ENCODE measurements at places on chromosomes 1 and 21.

- DNase-seq = no peak
Observed at GRCh38 chr1:93631626-93632365, 49.8 kb downstream of the BCAR3 start.

DNA sequence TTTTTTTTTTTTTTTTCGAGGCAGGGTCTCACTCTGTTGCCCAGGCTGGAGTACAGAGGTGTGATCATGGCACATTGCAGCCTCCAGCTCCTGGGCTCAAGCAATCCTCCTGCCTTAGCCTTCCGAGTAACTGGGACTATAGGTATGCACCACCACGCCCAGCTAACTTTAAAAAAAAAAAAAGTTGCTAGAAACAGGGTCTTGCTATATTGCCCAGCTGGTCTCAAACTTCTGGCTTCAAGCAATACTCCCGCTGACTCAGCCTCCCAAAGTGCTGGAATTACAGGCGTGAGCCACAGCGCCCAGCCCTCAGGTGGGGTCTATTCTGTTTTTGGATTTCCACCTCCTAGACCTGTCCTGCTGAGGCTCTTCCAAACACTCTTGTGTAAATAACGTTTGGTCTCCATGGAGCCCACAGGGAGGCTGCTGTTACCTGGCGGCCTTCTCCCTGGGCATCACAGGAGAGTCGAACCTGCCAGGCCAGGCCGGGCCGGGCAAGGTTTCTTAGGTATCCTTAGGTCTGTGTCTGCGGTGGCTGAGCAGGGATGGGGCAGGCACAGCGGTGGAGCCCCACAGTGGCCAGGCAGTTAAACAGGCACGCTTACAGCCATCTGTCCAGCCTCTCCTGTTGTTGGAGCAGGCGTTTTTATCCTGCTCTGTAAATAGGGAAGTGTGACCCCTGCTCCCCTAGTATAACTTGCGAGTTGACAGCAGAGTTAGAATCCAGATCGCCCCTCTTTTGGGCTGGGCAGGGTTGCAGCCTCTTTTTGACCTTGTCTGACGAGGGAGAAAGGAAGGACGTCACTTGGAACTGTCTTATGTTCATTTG, 18.8 kb downstream of the PLEKHM2 start:
- DNase-seq = no peak

DNA sequence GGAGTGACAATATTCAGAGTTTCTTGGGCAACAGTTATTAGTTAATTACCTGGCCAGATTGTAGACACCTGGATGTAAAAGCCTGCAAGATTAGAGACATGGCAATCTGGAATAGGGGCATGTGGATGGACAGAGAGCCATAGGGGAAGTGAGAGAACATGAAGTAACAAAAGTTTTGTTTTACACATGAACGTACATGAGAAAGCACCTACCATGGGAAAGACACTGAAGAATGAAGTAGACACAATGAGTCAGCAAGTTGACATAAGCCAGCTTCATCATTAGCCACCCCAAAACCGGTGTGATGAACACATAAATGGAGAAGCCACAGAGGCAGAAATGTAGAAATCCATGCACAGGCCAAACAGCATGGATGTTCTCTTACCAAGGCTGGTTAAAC, 462.1 kb upstream of the C1orf87 start:
- no peak for DNase-seq

- no peak for DNase-seq
Observed at GRCh38 chr1:157882580-157882979, 41.0 kb upstream of the CD5L start.

DNA sequence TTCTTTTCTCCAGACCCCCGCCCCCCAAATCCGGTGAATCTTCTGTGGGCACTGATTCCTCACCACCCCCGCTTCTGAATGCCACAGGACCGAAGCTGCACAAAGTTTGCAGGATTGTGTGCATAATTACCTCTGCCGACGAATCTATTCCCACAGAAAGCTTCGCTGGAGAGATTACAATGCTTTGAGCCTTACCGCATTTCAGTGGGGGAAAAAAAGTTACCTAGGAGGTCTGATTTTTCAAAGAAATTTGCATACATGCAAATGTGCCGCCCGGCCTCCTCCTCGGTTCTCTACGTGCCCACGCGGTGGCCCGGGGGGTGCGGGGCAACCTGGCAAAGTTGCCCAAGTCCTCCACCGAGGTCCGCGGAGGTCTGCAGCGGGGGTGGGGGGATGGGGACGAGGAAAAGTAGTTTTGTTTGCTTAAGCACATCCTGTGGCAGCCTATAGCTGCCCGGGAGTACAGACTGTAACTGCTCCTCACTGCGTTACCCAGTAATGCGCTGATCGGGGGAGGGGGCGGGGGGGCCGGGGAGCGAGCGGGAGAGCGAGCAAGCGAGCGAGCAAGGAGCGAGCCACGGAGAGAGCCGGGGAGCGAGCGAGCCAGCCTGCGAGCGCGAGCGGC, 563 bp upstream of the NFIA start:
- peak; percentile 9 for DNase-seq

GRCh38 chr1:103309786-103310185, 201.5 kb upstream of the COL11A1 start:
- DNase-seq = no peak

DNA sequence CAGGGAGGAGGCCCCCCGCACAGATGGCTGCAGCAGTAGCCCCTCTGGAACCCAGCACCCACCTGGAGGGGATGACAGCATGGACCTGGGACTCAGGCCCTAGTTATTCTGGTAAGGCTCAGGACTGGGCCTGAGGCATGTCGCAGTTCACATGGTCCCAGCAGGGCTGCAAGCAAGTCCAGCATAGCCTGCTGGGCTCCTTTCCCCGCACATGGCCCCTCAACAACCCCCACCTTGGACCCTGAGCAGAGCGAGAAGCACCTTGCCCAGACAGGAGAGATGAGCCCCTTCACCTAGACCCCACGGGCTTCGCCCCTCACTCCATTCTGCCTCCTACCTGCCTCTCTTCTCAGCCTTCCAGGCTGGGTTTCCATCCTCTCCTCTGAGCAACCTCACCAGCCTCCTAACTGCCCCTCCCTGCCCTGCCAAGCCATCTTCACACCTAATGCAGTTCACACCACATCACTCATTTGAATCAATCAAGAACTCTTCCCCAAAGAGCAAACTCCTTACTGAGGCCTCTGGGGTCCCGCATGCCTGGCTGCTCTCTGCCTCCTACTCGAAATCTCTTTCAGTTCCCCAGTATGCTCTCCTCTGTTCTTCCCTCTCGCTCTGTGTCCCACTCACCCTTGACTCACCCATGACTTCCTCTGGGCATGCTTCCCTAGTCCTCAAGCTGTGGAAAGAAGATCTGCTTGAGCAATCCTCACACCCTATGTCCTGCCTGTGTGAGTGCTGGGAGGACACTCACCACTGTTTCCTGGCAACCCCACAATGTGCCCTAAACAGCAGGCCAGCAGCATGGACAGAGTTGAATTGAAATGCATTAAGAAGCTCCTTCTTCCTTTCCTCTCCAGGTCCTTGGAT, 9.4 kb upstream of the THEMIS2 start:
- no peak for DNase-seq

DNA sequence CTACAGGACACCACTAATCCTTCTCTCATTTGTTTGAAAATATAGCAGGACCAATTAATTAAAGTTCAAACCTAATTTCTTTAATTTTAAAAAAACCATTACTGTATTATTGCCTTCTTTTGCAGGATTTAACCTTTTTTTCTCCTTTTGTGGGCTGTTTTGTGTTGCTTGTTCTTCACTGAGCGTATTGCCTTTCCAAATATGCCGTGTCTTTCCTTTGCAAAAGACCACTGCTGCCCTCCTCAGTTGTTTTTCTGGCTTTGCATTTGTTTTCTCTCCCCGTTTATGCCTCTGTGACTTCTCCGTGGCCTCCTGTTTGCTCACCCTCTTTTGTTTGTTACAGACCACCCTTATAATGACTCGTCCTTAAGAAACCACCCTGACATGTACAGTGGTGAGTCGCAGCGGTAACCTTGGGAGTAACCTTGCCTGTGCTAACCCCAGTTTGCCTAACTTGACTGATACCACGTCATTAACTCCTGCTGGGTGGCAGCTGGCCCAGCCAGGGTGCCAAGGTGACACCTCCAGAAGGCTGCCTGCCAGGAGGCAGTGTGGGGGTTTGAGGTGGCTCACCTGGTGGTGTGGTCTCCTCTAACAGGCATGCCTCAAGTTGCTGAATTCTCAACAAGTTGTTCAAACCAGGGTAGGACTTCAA, 81.1 kb upstream of the CNTN2 start:
- no peak for DNase-seq

DNA sequence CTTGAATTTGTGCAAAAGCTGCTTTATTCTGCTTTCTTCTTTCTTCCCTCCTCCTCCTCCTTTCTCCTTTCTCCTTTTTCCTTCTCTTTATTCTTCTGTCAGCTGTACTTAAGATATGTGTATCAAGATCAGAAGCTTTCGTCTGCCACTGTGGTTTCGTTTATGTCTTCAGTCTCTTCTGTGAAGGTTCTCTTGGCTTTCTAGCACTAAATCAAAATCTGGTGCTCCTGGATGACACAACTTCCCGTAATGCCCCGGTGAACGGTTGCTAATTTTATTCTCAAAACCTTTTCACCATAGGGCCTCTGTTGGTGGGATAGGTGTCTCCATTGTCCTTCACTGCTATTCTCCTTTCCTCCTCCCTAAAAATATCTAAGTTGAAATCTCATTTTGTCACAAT, 5.0 kb downstream of the ATF6 start:
- no peak for DNase-seq

- DNase-seq = no peak
Observed at GRCh38 chr1:154270833-154271232, 1.6 kb upstream of the HAX1 start.

- no peak for DNase-seq
Observed at GRCh38 chr1:96842215-96842614, 120.6 kb downstream of the PTBP2 start.

DNA sequence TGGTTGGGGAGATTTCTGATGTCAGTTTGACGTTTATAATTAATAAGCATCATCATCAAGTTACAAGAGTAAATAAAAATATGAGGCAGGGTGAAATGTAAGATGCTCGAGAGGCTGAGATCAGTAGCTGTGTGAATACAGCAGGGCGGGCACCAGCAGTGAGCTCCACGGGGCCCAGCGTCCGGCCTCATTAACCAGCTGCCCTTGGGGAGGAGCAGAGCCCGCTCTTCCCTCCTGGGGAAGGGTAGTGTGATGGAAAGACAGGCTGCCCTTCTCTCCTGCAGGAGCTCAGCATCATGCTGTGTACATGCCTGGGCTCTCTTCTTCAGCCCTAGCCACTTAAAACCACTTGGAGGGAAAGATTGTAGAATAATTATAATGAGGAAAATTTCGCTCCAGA, 23.4 kb downstream of the PDE9A start:
- DNase-seq = no peak

DNA sequence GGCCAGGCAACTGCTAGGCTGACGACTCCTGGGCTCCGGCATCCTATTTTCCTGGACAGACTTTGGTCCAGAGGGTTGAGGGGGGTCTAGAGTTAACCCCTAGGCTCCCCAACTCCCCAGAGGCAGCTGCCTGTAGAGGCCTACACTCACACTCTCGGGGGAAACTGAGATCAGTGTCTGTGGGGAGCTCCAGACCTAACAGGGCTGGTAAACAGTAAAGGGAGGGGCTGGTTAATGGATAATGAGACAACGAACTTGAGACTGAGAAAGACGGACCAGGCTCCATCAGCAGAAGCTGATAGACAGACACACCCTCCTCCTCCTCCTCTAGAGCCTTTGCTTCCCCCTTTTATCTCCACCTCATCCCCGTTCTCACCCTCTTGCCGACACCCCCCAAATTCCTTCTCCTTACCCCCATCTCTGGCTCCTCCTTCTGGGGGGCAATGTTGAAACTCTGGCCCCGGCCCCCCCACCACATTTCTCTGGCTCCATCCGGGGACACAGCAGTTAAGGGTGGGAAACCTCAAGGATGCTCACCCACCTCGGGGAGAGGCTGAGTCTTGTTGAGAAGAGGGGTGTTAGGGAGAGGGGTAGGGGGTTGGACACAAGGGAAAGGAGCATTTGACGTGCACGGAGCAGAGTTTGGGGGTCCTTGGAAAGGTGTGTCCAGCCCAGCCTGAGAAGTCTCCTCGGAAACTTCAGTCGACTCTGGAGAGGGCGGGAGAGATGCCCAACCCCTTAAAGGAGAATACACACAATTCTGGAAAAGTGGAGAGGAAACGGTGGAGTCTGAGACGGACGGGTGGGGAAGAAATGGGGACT, at the start of gene MTMR11:
Gene MTMR11, minus strand, starts transcription at position 710 of the 822 bp plus-strand sequence. Its CDS starts 232 bp downstream, at position 478.
- no peak for DNase-seq

DNA sequence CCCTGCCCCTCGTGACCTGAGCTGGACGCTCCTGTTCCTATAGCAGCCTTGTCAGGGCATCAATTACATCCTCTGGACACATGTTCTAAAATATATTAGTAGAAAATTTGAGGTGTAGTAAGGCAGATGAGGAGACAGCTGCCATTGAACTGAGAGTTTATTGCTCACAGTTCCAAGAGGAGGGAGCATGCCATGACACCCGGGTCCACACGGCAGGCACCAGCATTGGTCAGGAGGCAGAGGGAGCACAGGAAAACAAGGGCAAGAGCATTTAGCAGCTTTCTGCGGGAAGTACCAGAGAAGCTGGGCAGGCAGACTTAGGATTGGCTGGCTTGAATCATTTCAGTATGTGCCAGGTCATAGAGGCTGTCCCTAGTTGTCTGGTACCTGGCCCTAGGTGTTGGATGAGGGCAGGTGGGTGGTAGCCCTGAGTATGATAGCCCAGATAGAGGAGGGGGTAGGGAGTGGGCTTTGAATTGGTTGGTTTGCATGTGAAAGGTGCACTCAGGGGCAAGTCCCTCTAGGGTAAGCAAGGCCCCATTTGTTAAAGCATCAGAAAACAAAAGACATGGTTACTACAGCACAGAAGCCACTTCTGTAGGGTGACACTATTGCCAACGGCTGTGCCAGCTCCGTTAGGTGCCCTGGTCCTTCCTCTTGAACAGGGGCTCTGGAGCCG, 223.6 kb upstream of the RAB4A start:
- no peak for DNase-seq

GRCh38 chr1:153250166-153250565, 9.3 kb upstream of the LORICRIN start:
- no peak for DNase-seq

DNA sequence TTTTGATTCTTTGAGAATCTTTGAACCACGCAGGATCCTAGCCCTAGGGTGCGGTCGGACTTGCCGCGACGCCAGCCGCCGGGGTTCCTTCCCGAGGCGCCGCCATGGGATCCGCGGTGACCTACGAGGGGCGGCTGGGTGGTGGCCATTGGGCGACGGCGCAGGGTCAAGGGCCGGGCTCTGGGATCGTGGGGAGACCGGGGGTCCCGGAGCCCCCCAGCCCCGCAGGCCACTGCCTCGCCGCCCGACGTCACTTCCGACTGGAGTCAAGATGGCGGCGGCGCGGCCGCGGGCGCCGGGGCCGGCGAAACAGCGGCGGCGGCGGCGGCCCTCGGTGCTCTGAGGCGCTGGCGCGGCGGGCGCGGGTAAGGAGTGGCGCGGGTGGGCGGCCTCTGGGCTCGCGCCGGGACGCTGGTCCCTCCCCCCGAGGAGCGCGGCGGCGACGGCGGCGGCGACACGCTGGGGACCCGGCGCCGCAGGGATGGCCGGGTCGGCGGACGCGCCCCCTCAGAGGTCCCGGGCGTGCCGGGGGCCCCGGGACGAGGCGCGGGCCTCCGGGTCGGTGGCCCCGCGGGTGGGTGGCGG, at the start of gene PRDM2:
Gene PRDM2, plus strand, starts transcription at position 253 of the 585 bp plus-strand sequence. CDS start 15,418 bp downstream, outside the sequence.
- peak; percentile 44 for DNase-seq

Data from NCI-H1092 treated with DMSO at 0.1 percent for 48 hours (cell line).